ENCODE measurements at places on chromosomes 3 and 15.

- no peak for DNase-seq
Measured at GRCh38 chr3:16741890-16742289, 136.7 kb upstream of the DAZL start.

DNA sequence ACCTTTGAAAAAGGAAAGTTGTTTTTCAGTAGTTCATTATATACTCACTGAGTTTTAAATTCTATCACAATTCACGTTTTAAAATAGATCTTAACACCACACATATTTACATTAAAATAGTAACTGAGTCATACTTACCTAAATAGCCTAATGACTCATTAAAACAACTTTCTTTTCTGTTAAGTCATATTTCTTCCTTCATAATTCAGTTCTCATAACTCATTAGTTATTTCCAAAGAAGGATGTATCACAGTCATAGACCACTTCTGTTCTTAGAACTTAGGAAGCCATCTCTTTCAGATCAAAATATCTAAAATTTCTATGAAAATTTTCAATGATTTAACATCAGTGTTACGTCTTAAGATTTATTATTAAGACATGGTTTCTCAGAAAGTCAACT lies 885.9 kb downstream of the FHIT start:
- peak; percentile 11 for DNase-seq

DNA sequence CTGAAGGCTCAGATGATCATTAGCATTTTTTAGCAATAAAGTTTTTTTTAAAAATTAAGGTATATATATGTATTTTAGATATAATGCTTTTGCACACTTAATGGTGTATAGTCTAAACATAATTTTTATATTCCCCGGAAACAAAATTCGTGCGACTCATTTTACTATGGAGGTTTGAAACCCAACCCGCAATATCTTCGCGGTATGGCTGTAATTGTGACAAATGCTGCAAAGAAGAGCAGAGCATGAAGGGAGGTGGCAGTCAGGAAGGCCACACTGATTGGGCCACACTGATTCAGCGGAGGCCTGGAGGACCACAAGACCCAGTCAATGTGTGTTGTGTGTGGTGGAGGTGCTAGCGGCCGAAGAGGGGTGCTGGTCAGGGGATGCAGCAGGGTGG lies 4.5 kb upstream of the CYP8B1 start:
- DNase-seq, result no peak

GRCh38 chr15:25661898-25662297 lies 201.2 kb downstream of the ATP10A start:
- no peak for DNase-seq

DNA sequence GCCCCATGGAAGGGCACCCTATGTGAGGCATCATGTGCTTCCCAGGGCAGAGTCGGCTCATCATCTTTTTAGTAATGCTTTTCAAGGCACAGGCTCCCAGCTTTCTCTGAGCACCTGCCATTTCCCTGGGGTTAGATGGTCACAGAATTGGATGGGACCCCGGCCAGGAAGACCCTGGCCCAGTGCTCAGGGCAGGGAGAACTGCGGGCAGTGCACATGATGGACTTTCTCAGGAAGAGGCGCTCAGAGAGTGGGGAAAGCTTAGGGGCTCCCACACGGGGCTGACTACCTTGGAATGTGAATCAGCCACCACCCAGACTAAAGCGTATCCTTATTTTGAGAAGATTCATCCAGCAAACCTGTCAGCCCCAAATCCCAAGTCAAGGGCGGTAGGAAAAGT lies 16.5 kb upstream of the SKOR1 start:
- no peak for DNase-seq

Data from fibroblast of skin of left biceps (primary cell).